ENCODE measurements at places on chromosomes 3 and 15. TPM values are rescaled to one million over a fixed set of nuclear protein-coding genes. Genes with fewer than 3 reads are reported as not detected.

The SKOR1 gene
- not detected for total RNA-seq

The CDC25A gene
- 16.5 TPM for total RNA-seq

The OR5K1 gene
- total RNA-seq: not detected

The NRROS gene
- total RNA-seq: under 0.01 TPM

The ABTB1 gene
- 9.1 TPM for total RNA-seq

The ADIPOQ gene
- not detected for total RNA-seq

The UBA7 gene
- 14.5 TPM for total RNA-seq

The ECE2 gene
- total RNA-seq: not detected

The CILP gene
- under 0.01 TPM for total RNA-seq

The CD96 gene
- not detected for total RNA-seq

The CGNL1 gene
- under 0.01 TPM for total RNA-seq

The GRM2 gene
- total RNA-seq: under 0.01 TPM

The TM4SF4 gene
- total RNA-seq: not detected

The ARHGAP11A gene
- 32.6 TPM for total RNA-seq

The ZMYND10 gene
- total RNA-seq: 1.3 TPM

The AZI2 gene
- total RNA-seq: 48.6 TPM

The PLSCR2 gene
- total RNA-seq: not detected

The MON1A gene
- 15.3 TPM for total RNA-seq

The MRAS gene
- total RNA-seq: 15.0 TPM

The C3orf22 gene
- total RNA-seq: not detected

The CCR9 gene
- total RNA-seq: not detected

The LDHAL6B gene
- total RNA-seq: not detected

The CHDH gene
- total RNA-seq: 0.34 TPM

The P4HTM gene
- total RNA-seq: 20.5 TPM

The CLSTN2 gene
- 0.15 TPM for total RNA-seq

The IL5RA gene
- total RNA-seq: not detected

The CFAP91 gene
- total RNA-seq: 0.50 TPM

The C3orf70 gene
- total RNA-seq: 0.50 TPM

The SPRED1 gene
- 14.0 TPM for total RNA-seq

The ACSBG1 gene
- total RNA-seq: not detected

The HAUS2 gene
- total RNA-seq: 65.0 TPM

The KCNAB1 gene
- total RNA-seq: not detected

The LXN gene
- total RNA-seq: 75.5 TPM

The GHSR gene
- not detected for total RNA-seq

The PARP15 gene
- under 0.01 TPM for total RNA-seq

The ACP3 gene
- total RNA-seq: 4.7 TPM

The ITIH1 gene
- not detected for total RNA-seq

The WNT5A gene
- total RNA-seq: 33.5 TPM

The UROC1 gene
- total RNA-seq: not detected

The C3orf20 gene
- not detected for total RNA-seq

The LAMB2 gene
- total RNA-seq: 215 TPM

The CKMT1A gene
- not detected for total RNA-seq

The ACOX2 gene
- total RNA-seq: 6.4 TPM

The KLHL40 gene
- total RNA-seq: not detected

The FRMD5 gene
- total RNA-seq: 0.84 TPM

The BCL2A1 gene
- not detected for total RNA-seq

The TRH gene
- total RNA-seq: not detected

The MESP1 gene
- 0.45 TPM for total RNA-seq

The GOLGA6A gene
- total RNA-seq: not detected

The MESP2 gene
- total RNA-seq: 1.3 TPM

The TGM4 gene
- 0.15 TPM for total RNA-seq

The GABRR3 gene
- not detected for total RNA-seq

The COL8A1 gene
- 84.6 TPM for total RNA-seq

All from bronchus fibroblast of lung (primary cell).